ENCODE measurements at places on chromosomes 4 and X. TPM values are rescaled to one million over a fixed set of nuclear protein-coding genes. Genes with fewer than 3 reads are reported as not detected.

- H3K27me3 ChIP-seq = no peaks in the 10 kb centered on the region
- H3K27ac ChIP-seq = no peak overlapping the region
- H3K4me1 ChIP-seq = no peaks in the 10 kb centered on the region
- no peak overlapping the region for H3K4me3 ChIP-seq
- DNase-seq = no peak
- H3K36me3 ChIP-seq = no peaks in the 10 kb centered on the region
Measured at GRCh38 chr4:162852642-162853041, 314.0 kb downstream of the NAF1 start.

- DNase-seq = no peak
- H3K27ac ChIP-seq = no peak overlapping the region
- no peaks in the 10 kb centered on the region for H3K4me1 ChIP-seq
- no peaks in the 10 kb centered on the region for H3K27me3 ChIP-seq
- no peaks in the 10 kb centered on the region for H3K36me3 ChIP-seq
- H3K4me3 ChIP-seq = no peak overlapping the region
Measured at GRCh38 chrX:66002824-66003680, 36.8 kb downstream of the VSIG4 start.

GRCh38 chrX:115690511-115691216 is 129.7 kb downstream of the PLS3 start:
- no peak overlapping the region for H3K4me3 ChIP-seq
- DNase-seq = peak; percentile 65
- H3K27ac ChIP-seq = no peak overlapping the region
- no peaks in the 10 kb centered on the region for H3K27me3 ChIP-seq
- H3K36me3 ChIP-seq = no peaks in the 10 kb centered on the region

GRCh38 chr4:130736436-130737185 is 1640.7 kb downstream of the C4orf33 start:
- H3K4me3 ChIP-seq = no peak overlapping the region
- no peak for DNase-seq
- H3K36me3 ChIP-seq = no peaks in the 10 kb centered on the region
- H3K4me1 ChIP-seq = no peaks in the 10 kb centered on the region
- no peaks in the 10 kb centered on the region for H3K27me3 ChIP-seq

- H3K27me3 ChIP-seq = no peaks in the 10 kb centered on the region
- no peaks in the 10 kb centered on the region for H3K36me3 ChIP-seq
Measured at GRCh38 chrX:85029043-85029442, 25.4 kb downstream of the APOOL start.

DNA sequence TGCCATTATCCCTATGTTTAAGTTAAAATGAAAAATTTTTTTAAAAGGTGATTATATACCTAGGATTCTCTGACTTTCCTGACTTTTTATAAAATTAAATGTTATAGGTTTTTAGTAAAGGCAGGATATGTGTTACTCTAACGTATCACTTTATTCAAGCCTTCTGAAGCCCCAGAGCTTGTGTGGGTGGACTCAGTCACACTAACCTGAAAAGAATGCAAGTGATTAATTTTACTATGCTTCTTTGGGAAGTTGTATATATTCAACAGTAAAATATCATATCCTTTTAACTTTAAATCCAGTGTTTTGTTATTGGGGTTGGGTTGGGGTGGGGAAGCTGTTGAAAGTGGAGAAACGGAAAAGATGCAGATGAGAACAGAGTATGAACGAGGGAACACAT is 22.8 kb downstream of the PDLIM3 start:
- H3K4me1 ChIP-seq = peaks cover 13% of the 10 kb centered on the region
- no peak overlapping the region for H3K4me3 ChIP-seq
- DNase-seq = no peak
- no peaks in the 10 kb centered on the region for H3K36me3 ChIP-seq
- H3K27me3 ChIP-seq = no peaks in the 10 kb centered on the region

- H3K4me1 ChIP-seq = no peaks in the 10 kb centered on the region
- no peaks in the 10 kb centered on the region for H3K36me3 ChIP-seq
- H3K27me3 ChIP-seq = no peaks in the 10 kb centered on the region
- no peak overlapping the region for H3K27ac ChIP-seq
- DNase-seq = no peak
Measured at GRCh38 chr4:137541181-137541580, 8.9 kb upstream of the PCDH18 start.

The AKAP14 gene
- 2.7 TPM for total RNA-seq

The DACH2 gene
- not detected for total RNA-seq
